Hindlimb muscle (tissue), 1 donor: ENCODE measurements at places on chromosomes 2 and 18. TPM values are rescaled to one million over a fixed set of nuclear protein-coding genes. Genes with fewer than 3 reads are reported as not detected.

The SGPP2 gene
- polyA plus RNA-seq = 1.4 TPM

The VWC2L gene
- not detected for polyA plus RNA-seq

The FTCDNL1 gene
- polyA plus RNA-seq = 2.0 TPM

The GNLY gene
- 0.77 TPM for polyA plus RNA-seq

The UCN gene
- polyA plus RNA-seq = 2.5 TPM

The GREB1L gene
- polyA plus RNA-seq = 7.9 TPM

The MRO gene
- 0.39 TPM for polyA plus RNA-seq

The RIT2 gene
- not detected for polyA plus RNA-seq

The ANTXR1 gene
- polyA plus RNA-seq = 108 TPM

The TFPI gene
- polyA plus RNA-seq = 49.6 TPM

The STEAP3 gene
- polyA plus RNA-seq = 25.5 TPM

The UGT1A5 gene
- not detected for polyA plus RNA-seq

The RBM43 gene
- 10.7 TPM for polyA plus RNA-seq

The ZNF892 gene
- 2.4 TPM for polyA plus RNA-seq

The CNTNAP5 gene
- 0.06 TPM for polyA plus RNA-seq

The SGO2 gene
- polyA plus RNA-seq = 5.9 TPM

The PDE11A gene
- 0.40 TPM for polyA plus RNA-seq

The CEP192 gene
- 22.0 TPM for polyA plus RNA-seq

The NAT8 gene
- polyA plus RNA-seq = 0.54 TPM

The INO80D gene
- 8.0 TPM for polyA plus RNA-seq

The MARCHF4 gene
- 0.04 TPM for polyA plus RNA-seq

The UGT1A7 gene
- not detected for polyA plus RNA-seq

The YIPF4 gene
- polyA plus RNA-seq = 39.9 TPM

The POTEE gene
- not detected for polyA plus RNA-seq

The MITD1 gene
- polyA plus RNA-seq = 22.2 TPM

The SERPINB13 gene
- polyA plus RNA-seq = 0.43 TPM

The STARD6 gene
- not detected for polyA plus RNA-seq

The SNORC gene
- 1.9 TPM for polyA plus RNA-seq

The TRABD2A gene
- polyA plus RNA-seq = 0.52 TPM

The COL3A1 gene
- polyA plus RNA-seq = 5,984 TPM

The RNMT gene
- polyA plus RNA-seq = 30.4 TPM

The UGT1A4 gene
- not detected for polyA plus RNA-seq

The DSG1 gene
- polyA plus RNA-seq = 0.88 TPM

The SP5 gene
- polyA plus RNA-seq = 5.5 TPM

The ITPRIPL1 gene
- 3.5 TPM for polyA plus RNA-seq

The RGPD4 gene
- not detected for polyA plus RNA-seq

The CLIP4 gene
- polyA plus RNA-seq = 16.6 TPM

The SCYGR4 gene
- not detected for polyA plus RNA-seq

The SP140L gene
- 7.7 TPM for polyA plus RNA-seq
